ENCODE measurements at places on chromosomes 5 and 9. TPM values are rescaled to one million over a fixed set of nuclear protein-coding genes. Genes with fewer than 3 reads are reported as not detected.
A peak's percentile ranks its signal among the peaks of the same experiment; 100 is the strongest.

GRCh38 chr5:157820593-157821252 is 38.2 kb downstream of the CLINT1 start:
- no peak for DNase-seq

- no peak for DNase-seq
These were observed 10.4 kb downstream of the ISOC1 start for GRCh38 chr5:129104915-129105455.

Gene ANP32B
- total RNA-seq: 49.6 TPM

GRCh38 chr5:135024956-135025729 is 8.9 kb downstream of the PITX1 start:
- DNase-seq: no peak

DNA sequence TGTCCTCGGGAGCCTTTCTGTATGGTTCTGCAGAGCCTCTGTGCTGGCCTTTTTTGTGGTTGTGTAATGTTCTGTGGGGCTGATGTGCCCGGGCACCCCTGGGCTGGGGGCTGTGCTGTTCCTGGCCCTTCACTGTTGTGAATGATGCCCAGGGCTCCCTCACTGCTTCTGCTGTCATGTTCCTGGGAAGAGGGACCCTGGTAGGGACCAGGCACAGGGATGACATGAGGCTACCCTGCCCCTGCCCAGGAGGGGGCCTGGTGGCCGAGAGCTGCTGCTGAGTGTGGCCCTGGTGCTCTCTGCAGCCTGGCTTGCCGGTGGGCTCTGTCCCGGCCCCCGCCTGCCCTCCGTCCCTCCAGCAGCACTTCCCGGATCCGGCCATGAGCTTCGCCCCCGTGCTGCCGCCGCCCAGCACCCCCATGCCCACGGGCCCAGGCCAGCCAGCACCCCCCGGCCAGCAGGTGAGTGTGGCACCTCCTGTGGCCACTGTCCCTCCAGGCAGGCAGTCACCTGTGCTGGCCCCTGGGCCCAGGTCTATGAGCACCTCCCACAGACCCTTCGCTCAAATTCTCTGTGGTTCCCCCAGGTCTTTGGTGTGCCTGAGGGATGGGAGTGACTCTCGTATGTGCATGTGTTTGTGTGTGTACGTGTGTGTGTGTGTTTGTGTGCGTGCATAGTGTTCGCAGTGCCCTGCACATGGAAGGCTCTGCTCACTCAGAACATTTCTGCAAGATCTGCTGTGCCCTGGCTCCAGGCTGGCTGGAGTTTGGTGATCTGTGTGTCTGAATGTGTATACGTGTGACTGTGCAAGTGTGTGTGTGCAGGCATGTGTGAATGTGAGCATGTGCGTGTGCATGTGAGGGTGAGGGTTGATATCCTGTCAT is 72.3 kb downstream of the WNK2 start:
- DNase-seq: peak; percentile 57

Data from sigmoid colon (tissue), 7 donors.